ENCODE measurements at places on chromosomes 6 and 20. TPM values are rescaled to one million over a fixed set of nuclear protein-coding genes. Genes with fewer than 3 reads are reported as not detected.

ANGPT4 gene
- total RNA-seq, result 0.03 TPM

NFKBIL1 gene
- total RNA-seq, result 12.9 TPM

KIAA0408 gene
- 5.4 TPM for total RNA-seq

DZANK1 gene
- total RNA-seq, result 2.1 TPM

MTHFD1L gene
- 40.3 TPM for total RNA-seq

SALL4 gene
- total RNA-seq, result 1.4 TPM

UBD gene
- 0.41 TPM for total RNA-seq

SLPI gene
- total RNA-seq, result 10.9 TPM

KIAA1755 gene
- 0.20 TPM for total RNA-seq

EYA2 gene
- total RNA-seq, result 2.0 TPM

CRISP3 gene
- not detected for total RNA-seq

CASS4 gene
- total RNA-seq, result not detected

GPR63 gene
- total RNA-seq, result 0.50 TPM

R3HDML gene
- total RNA-seq, result 0.13 TPM

DSTN gene
- 860 TPM for total RNA-seq

MAPK13 gene
- total RNA-seq, result 0.49 TPM

PLAGL2 gene
- total RNA-seq, result 18.0 TPM

RSPH4A gene
- total RNA-seq, result 0.12 TPM

CCN5 gene
- total RNA-seq, result 31.4 TPM

MATN4 gene
- 0.12 TPM for total RNA-seq

SCAF8 gene
- total RNA-seq, result 17.3 TPM

GLP1R gene
- not detected for total RNA-seq

PNPLA1 gene
- total RNA-seq, result not detected

CPXM1 gene
- not detected for total RNA-seq

SLCO4A1 gene
- 13.6 TPM for total RNA-seq

CYP21A2 gene
- total RNA-seq, result not detected

FRS3 gene
- total RNA-seq, result 2.3 TPM

LY6G6F gene
- total RNA-seq, result not detected

DEFB125 gene
- total RNA-seq, result not detected

BPIFB2 gene
- not detected for total RNA-seq

BTBD3 gene
- total RNA-seq, result 16.9 TPM

TNXB gene
- total RNA-seq, result 0.56 TPM

RBM24 gene
- 5.3 TPM for total RNA-seq

PPP1R16B gene
- total RNA-seq, result 0.15 TPM

MEI4 gene
- total RNA-seq, result not detected

CDKN1A gene
- total RNA-seq, result 284 TPM

HLA-DRB1 gene
- not detected for total RNA-seq

GSTA4 gene
- total RNA-seq, result 7.9 TPM

RNF144B gene
- total RNA-seq, result 0.37 TPM

HSF2 gene
- total RNA-seq, result 8.8 TPM

SOX4 gene
- 7.9 TPM for total RNA-seq

ELOVL4 gene
- total RNA-seq, result 1.7 TPM

THEMIS gene
- total RNA-seq, result not detected

SEC23B gene
- 49.5 TPM for total RNA-seq

OR2J3 gene
- not detected for total RNA-seq

TFAP2B gene
- not detected for total RNA-seq

POU3F2 gene
- total RNA-seq, result not detected

VSTM2L gene
- total RNA-seq, result 27.9 TPM

SMPD2 gene
- total RNA-seq, result 14.5 TPM

CGA gene
- 0.58 TPM for total RNA-seq

BPI gene
- not detected for total RNA-seq

PLG gene
- not detected for total RNA-seq

OLIG3 gene
- total RNA-seq, result not detected

MYL9 gene
- 27.1 TPM for total RNA-seq

LPIN3 gene
- total RNA-seq, result 16.3 TPM

PLCB1 gene
- 0.45 TPM for total RNA-seq

UNC5CL gene
- total RNA-seq, result 0.65 TPM

TRIM15 gene
- total RNA-seq, result 0.03 TPM

KCNB1 gene
- total RNA-seq, result 3.0 TPM
